ENCODE measurements at places on chromosomes 3 and 15. TPM values are rescaled to one million over a fixed set of nuclear protein-coding genes. Genes with fewer than 3 reads are reported as not detected.

WWTR1 gene
- total RNA-seq: 54.9 TPM

RGMA gene
- 0.51 TPM for total RNA-seq

STRIT1 gene
- total RNA-seq: not detected

DNA sequence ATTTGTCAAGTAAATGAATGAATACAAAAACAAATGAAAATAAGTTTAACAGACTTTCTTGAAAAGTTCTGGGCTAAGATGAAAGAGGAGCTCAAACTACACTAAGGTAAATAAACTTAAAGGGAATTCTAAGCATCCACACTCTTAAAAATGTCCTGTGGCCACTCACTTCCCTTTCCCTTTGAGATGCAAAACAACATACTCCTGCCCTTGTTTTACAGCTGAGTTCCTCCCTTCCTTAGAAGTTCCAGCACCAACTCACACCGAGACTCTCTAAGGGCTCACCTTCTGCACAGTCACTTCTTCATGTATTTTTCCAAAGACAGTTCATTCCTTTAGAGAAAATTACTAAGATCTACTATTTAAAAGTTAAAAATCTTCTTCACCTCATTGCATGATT lies 123.3 kb upstream of the CMC1 start:
- DNase-seq: no peak

- peak; percentile 32 for DNase-seq
These were observed 210.6 kb upstream of the ZPLD1 start for GRCh38 chr3:102224171-102224570.

DNA sequence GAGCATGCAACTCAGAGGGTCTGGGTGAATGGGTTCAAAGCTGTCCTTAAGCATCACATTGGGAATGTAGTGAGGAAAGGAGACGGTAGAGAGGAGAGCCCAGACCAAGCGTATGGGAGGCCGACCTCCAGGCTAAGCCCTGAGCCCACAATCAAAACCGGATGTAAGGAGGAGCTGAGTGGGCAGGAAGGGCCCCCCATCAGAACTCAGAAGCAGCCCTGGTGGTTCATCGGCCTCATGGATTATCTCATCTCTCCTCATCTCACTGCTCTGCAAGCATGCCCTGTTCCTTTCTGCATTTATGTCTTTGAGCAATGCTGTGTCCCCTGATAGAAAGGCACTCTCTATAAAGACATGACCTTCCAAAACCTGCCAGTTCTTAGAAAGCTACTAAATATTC lies 6.2 kb downstream of the HDC start:
- no peak for DNase-seq

DNA sequence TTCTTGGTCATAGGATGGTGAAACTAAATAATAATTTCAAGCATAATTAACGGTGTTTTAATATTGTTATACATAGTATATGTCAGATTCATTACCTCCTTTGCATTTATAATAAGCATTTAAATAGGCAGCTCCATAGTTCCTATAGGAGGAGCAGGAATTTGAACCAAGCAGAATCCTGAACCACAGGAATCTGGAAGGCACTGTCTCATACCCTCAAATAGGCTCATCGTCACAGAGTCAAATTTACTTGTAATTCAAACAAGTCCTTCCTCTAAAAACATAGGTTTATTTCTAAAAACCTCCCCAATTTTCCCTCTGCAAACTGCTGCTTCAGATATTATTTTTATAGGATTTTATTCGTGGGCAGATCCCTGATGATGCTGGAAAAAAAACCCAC lies 376.3 kb upstream of the ARHGEF26 start:
- no peak for DNase-seq

DNA sequence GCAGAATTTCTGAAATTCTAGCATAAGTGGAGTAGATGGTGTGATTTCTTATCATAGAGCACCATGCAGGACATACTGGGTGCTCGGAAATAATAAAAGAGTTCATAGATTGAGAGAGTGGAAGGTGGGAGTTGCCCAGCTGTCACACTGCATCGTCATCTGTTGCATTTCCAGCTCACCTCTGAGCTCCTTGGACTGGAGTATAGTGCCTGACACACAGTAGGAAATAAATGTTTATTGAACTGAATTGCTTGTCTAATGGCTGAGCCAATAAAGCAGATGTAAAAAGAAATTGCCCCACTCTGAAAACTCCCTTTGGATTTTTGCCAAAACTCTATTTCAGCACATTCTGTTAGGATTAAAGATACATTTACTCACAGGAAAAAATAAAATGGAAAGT lies 108.9 kb upstream of the UBE2E1 start:
- DNase-seq: peak; percentile 21

DNA sequence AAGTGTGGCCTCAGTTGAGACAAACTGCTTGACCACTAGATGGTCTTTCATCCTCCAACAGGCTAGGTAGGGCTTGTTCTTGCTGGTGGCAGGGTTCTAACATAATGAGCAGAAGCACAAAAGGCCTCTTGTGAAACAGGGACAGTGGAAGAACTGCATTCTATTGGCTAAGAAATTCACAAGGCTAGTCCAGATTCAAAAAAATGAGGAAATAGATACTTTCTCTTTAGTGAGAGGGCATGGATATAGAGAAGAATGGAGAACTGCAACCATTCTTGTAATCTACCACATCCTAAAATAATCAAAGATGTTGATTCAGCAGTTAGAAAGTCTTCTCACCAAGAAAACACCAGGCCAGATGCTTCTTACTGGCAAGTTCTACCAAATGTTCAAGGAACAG lies 143.7 kb upstream of the LRIG1 start:
- no peak for DNase-seq

DNA sequence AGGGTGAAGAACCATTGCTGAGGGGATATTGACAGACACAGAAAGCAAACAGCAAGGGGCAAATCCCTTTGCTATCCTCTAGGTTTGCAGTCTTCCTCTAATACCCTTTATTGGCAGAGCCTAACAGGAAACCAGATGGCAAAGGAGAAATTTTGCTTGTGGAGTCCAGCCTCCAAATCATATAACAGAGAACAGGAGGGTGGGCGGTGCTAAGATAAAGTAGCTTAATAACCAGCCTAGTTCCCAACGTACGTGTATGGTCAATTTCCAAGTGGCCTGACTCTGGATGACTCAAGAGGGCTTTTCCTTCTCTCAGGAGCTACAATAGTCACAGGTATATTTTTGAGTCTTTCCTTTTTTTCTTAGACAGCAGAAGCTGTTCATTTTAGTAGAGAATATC lies 404.5 kb downstream of the PDCD6IP start:
- no peak for DNase-seq

DNA sequence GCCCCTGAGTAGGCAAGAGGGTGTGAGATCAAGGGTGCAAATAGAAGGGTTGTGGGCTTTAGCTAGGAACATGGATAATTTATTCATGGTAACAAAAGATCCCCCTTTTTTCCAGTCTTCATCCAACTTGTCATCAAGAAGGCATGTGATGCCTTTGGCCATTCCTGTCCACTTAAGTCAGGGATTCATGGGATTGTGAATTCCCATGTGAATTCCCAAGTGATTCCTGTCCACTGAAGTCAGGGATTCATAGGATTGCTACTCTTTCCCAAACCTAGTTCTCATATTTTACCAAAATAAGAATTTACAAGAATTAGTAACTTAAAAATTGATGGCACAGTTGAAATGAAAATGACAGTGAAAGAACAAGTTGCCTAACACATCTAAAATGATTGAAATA lies 40.8 kb downstream of the HMG20A start:
- DNase-seq: no peak

GRCh38 chr3:158085931-158086330 lies 20.3 kb downstream of the SHOX2 start:
- DNase-seq: no peak

GRCh38 chr3:30586096-30586805 lies 20.1 kb upstream of the TGFBR2 start:
- peak; percentile 2 for DNase-seq

- DNase-seq: no peak
These were observed 27.2 kb downstream of the GRIP2 start for GRCh38 chr3:14512942-14513327.

DNA sequence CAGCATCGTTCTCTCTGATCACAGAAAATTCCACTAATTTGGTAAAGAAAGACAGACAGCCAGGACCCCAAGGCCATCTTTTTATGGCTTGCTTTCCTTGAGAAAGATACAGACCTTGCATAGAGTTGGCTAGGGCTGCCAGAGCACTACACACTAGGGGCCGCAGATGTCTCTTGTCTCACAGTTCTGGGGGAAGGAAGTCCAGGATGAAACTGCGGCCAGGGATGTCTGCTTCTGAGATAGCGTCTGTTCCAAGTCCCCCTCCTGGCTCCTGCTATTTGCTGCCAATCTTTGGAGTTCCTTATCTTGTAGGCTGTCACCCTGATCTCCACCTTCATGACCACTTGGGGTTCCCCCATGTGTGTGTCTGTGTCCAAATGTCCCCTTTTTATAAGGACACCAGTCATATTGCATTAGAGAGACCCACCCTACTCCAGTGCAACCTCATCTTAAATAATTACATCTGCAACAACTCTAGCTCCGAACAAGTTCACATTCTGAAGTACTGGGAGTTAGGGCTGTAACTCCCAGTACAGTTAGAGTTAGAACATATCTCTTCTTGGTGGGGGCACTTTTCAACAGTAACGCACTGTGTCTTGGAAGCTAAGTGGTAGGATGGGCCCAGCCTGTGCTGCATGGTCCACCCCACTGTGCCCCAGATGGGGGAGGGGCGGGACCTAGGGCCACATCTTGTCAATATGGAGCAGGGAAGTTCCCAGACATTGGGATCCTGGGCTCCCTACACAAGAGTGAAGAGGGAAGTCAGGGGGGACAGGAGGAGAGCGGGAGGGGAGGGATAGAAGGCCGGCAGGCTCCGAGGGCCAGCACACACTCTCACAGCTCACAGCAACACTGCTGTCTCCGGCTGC lies 42.2 kb downstream of the KLF15 start:
- no peak for DNase-seq

DNA sequence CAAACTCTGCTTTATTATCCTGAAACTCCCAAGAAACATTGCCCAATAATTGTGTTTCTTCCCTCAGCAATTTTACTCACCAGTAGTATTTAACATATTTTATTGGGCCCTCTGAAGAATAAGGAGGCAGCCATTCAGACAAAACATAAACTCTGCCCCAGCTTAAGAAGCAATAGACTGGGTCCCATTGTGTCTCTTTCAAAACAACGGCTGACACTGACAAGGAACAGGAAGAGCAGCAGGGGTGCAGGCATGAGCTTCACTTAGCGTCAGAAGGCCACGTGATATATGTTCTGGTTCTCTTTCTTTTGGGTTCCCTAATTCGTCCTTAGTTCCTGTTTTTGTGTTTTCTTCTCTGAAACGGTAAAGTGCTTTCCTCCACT lies 242.3 kb downstream of the FHIT start:
- no peak for DNase-seq

All from MCF 10A (cell line).